ENCODE measurements at places on chromosomes 11 and 22.

DNA sequence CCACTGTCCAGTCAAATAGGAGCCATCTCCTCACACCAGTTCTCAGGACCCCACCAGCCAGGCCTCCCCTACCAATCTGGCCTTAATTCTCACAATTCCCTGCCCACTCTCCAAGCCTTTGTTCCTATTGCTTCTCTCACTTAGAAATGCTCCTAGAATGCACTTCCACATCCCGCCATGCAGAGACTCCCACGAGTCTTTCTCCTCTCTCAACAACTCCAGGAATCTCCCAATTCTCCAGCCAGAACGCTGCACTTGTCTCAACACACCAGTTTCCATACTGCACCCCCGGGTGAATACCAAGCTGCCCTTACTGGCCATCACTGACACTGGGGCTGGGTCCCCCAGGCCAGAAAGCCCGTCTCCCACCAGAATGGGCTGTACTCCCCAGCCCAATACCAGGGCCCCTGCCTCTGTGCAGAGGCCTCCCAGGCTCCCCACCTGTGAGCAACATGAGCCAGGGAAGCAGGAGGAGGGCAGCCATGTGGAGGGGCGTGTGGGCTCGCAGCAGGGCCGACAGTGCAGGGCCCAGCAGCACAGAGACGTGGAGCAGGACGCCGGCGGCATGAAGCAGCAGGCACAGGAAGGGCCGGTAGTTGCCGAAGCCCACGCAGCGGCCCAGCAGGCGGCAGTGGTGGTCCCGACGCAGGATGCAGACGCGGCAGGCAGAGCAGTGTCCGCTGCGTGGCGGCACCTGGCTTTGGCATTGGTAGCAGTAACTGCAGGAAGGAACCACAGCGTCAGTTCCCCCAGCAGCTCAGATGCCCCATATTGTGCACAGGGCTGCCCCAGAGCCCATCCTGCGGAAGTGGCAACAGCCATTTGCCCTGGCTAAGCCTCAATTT lies 2.4 kb downstream of the ZDHHC24 start:
- DNase-seq = peak; percentile 76

DNA sequence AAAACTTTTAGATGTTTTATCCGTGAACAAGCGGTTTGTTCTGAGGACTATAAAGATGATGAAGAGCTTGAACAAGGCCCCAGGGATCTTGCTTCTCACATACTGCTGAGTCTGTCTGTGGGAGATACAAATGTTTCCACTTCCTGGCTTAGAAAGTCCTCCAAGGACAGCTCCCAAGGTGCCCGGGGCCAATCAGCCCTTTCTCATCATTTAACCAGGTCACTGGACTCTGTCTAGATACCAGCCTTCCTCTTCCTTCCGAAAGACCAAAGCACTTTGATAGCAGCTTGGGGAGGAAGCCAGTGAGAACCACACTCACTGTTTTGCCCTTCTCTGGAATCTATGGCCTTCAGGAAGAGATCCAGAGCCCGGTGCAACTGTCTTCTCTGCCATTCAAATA lies 4.3 kb upstream of the MICAL2 start:
- no peak for DNase-seq

GRCh38 chr11:86687185-86687778 lies 14.9 kb upstream of the ME3 start:
- DNase-seq = no peak

DNA sequence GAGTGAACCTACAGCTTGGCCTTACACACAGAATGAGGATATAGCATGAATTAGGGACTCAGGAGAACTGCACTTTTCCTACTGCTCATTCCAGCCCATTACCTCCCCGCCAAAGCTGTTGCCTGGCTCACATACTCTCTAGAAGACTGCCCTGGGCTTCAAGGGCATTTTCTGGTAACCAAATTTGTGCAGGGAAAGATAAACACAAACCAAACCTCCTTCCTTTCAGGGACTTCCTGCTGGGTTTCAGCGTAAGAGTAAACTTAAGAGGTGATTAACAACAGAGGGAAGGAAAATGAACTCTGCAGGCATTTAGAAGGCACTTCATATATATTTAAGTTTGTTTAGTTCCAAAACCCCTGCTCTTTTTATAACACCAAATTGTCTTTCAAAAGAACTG lies 194.9 kb downstream of the SWAP70 start:
- no peak for DNase-seq

DNA sequence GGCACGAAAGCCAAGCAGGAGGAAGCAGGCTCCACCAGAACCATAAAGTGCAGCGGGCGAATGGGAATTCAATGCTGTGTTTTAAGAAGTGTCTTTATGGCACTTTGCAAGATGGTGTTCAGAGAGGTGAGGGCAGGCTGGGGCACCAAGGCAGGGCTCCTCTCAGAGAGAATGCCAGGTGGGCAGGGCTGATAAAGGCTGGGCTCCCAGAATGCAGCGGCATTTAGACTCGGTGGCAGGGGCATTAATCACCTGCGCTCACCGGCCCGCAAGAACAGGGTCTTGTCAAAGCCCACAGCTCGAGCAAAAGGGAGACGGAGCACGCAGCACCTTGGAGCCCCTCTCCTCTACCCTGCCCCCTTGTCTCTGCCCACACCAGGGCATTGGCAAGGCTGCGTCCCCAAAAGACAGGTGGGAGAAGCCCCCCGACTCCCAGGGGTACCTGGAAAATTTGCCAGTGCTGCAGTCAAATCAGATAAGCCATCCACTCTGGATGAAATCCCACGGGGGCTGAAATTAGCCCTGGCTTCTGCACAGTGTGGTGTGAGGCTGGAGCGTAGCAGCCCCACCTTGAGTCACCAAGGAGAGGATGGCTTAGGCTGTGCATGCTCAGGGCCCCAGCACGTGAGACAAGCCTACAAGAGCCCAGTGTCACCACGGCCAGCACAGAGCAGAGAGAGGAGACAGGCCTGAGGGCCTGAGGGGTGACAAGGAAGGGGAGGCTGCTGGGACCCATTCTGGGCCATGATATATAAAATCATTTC lies 8.1 kb downstream of the MACROD1 start:
- DNase-seq = no peak

- DNase-seq = no peak
Observed at GRCh38 chr11:882596-882995, 28.0 kb downstream of the CHID1 start.

GRCh38 chr11:57798905-57799559 lies 37.4 kb downstream of the CTNND1 start:
- no peak for DNase-seq

- DNase-seq = no peak
Observed at GRCh38 chr11:77027275-77027674, 6.9 kb upstream of the B3GNT6 start.

GRCh38 chr22:41681616-41682015 lies 7.1 kb downstream of the SNU13 start:
- no peak for DNase-seq

GRCh38 chr11:101786916-101787315 lies 127.9 kb upstream of the CEP126 start:
- no peak for DNase-seq

DNA sequence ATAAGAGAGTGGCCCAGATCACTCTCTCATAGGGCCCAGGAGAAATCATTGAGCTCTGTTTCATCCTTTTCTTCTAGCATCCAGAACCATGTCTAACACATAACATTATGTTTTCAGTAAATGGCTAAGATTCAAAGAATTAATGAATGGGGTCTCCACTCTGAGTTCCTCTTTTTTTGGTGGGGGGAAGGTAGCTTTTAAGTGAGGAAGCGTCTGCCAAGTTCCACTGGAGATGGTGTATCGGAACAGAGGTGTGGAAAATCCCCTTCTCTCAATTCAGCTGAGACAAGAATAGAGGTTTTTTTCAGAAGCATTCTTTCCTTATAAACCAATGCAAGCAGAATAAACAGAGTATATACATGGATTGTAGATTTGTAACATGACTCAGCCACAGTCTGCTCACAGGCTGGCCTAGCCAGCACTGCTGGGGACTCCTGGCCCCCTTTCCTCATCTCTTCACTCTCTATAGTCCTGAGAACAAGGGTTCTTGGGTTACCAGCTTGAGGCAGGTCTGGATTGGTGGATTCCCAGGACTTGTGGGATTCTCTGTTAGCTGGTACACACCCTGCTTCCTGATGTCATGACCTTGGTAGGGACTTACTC lies 97.2 kb downstream of the TRAF6 start:
- DNase-seq = no peak

DNA sequence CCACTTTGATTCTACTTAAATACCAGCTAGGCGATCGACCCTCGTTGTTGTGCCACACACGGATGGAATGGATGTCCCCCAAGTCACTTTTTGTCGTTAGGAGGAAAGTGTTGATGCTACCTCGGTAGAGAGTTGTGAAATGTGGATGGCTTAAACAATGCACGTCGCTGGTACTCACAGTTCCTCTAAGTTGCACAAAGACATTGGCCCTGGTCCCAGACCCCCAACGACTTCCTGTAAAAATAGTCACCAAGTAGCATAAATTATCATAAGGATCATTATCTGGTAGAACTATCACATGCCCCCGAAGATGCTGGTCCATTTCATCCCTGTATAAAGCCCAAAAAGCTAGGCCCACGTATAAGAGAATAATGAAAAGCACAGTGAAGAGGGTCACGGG lies 3.8 kb downstream of the PKDREJ start:
- DNase-seq = no peak

DNA sequence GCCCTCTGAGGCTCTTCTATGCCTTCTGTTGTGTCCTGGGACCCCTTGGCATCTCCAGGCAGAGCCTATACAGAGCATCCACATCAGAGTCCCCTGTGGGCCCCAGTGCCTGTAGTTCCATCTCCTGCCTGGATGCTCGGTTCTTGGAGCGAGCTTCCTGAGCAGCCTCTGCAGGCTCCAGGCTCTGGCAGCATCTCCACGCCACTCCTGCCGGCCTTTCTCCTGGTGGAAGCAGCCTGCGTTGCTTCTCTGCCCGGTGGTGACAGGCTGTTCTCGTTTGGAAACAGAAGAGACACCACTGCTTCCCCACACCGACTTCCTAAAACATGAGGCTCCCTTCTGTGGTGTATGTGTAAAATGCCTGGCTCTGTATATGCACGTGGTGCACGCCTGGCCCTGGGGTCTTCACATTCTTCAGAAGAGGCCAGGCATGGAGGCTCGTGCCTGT lies 52.8 kb downstream of the BCR start:
- no peak for DNase-seq

DNA sequence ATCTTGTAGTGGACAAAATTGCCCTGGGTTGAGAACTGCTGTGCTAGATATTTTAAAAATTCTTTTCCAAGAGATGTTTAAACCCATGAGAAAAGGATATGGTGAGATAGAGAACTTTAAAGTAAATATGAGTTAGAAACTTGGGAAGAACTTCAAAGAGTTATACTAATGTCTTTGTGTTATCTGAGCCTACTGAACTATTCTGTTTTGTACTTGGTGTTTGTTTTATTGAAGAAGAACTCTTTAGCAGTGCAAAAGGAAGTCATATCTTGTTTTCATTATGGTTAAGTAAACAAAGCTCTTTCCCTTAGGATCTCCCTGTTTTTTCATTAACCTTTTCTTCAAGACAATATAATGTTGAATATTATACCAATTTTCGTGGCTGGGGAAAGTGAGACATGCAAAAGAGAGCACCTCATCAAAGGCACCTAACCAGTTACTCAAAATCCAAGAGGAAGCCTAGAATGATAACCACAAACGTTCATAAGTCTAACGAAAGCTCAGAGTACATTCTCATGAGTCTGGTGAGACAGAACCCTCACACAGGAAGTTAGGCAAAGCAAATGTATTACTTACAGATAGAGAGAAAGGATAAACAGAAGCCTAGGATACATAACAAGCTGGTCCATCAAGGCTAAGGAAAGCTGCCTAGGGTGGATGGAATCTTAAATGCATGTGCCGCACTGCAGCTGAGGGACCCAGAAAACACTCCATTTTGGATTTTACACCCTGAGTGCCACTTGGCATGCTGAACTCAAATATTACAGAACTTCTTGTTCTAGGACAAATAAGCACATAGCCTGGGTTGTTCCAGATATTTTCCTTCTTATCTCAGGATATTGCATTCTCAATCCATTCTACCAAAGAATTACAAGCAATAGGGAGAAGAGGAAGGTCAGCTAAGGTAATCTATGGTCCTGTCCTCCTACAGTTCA lies 112.5 kb upstream of the ANO3 start:
- DNase-seq = no peak

DNA sequence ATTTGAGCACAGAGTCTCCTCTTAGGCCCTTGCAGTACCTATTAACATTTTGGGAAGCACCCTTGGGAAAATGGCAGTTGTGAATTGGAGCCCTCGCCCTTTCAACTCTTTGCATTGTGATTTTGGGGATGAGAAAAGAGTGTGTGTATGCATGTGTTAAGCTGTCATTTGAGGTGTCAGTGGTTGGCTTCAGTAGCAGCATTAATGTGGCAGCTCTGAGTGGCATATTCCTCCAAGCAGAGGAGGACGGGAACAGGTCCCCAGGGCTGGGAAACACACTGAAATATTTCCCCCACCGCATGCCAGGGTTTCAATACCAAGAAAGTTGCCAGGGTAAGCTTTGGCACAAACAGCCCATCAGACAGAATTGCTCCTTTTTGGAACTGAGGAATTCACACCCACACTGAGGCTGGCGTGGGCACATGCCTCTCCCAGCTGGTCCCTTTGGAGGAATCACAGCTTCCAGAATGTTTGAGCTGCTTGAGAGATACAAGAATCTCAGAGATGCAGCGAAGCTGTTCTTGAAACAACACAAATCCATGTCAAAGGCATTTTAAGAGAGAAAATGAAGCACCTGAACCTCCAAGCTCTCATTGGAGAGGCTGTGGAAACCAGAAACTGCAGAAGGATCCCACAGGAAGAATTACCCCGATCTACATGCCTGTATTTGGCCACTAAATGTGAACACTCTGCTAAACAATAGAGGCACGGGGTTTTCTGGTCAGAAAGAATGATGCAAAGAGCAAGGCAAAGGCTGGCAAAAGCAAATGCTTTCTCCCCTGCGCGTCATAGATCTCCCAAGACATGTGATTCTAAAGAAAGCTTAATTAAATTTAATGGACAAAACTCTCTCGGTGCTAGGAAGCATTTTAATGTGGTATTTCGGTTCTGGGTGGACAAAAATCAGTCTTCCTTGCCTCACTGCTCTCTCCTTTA lies 67.2 kb upstream of the RCN1 start:
- no peak for DNase-seq

Measured in CD8-positive, alpha-beta T cell (primary cell).